Activated CD4-positive, alpha-beta T cell treated with anti-CD3 and anti-CD28 coated beads for 24 hours (primary cell): ENCODE measurements at places on chromosomes 16 and 17.
A peak's percentile ranks its signal among the peaks of the same experiment; 100 is the strongest.

DNA sequence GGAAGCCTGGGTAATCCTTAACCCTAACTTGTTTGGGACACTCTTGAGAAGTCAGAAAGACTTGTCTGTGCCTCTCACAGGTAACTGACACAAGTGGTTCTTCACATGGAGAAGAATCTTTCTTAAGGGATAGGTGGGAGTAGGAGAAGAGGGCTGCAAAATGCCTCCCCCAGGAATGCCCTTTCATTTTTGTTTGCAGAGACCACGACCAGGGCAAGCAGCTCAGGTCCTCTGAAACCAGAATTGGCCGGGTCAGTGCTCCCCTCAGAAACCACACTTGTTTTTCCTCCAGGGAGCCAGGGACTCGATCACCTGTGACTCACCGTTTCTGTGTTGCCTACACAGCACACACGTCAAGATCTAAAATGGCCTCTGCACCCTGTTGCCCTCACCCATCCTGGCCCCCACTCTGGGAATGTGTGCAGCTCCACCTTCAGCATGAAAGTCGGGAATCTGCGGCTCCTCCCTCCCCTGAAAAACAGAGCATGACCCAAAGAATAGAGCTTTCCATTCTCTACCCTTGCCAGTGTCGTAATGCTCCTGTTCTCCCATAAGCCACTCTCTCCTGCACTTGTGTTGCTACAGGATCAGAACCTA is 36.1 kb downstream of the HNF1B start:
- DNase-seq: no peak

- peak; percentile 82 for DNase-seq
Measured at GRCh38 chr17:80252871-80253270, 7.8 kb upstream of the RNF213 start.

DNA sequence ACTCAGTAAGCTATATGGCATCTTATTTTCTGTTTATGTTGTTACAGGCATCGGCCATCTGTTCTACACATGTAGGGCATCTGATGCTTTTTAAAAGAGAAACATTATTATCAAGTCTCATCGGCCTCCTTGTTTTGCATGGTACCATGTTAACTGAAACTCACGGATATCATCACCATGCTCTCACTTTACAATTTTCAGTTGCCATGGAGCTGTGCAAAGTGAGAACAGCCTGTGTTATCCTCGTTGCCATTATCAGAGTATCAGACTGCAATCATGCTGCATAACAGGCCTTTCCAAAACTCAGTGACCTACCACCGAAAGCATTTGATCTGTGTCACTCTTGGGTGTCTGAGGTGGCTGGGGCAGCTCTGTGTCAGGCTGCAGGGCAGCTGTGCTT is 110.3 kb downstream of the C17orf67 start:
- no peak for DNase-seq

GRCh38 chr17:50123649-50124349 is 6.2 kb downstream of the SAMD14 start:
- no peak for DNase-seq

DNA sequence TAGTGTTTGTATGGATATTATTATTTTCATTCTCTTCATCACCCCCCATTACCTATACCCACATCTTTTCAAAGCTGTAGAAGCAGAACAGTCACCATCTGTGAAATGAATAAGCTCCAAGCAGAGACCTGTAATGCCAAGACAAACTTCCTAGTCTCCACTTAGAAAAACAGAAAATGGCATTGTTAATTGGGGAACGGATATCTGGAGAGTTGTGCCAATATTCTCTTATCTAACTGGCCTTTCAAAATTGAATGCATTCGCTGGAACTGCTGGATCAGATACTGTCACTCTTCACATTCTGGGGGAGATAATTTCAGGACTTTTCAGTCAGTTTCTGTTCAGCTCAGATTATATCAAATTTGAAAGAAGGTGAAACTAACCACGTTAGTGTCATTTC is 464.4 kb upstream of the GOT2 start:
- DNase-seq: no peak

GRCh38 chr16:19108409-19109287 is 5.1 kb upstream of the ITPRIPL2 start:
- no peak for DNase-seq

GRCh38 chr16:1871974-1872635 is at the start of gene MEIOB:
Gene MEIOB (minus strand): TSS chr16:1872164. CDS start chr16:1868175, 3,989 bp downstream.
- DNase-seq: peak; percentile 30

DNA sequence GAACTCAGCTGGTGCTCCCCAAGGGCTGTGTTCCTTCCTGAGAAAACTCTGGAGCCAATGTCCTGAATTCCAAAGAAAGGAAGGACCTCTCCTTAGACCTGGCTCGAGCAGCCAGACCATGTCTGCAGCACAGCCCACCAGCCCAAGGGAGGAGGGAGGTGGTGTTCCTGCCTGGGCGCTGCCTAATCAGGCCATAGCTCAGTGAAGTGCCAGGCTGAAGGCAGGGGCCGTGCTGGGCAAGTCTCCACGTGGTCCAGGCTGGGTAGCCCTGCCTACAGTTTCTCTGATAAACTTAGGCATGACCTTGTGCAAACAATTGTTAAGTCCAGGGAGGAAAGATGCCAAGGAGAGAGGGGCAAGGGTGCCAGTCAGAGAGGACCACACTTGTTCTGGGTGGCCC is 76.8 kb downstream of the MPRIP start:
- DNase-seq: no peak

DNA sequence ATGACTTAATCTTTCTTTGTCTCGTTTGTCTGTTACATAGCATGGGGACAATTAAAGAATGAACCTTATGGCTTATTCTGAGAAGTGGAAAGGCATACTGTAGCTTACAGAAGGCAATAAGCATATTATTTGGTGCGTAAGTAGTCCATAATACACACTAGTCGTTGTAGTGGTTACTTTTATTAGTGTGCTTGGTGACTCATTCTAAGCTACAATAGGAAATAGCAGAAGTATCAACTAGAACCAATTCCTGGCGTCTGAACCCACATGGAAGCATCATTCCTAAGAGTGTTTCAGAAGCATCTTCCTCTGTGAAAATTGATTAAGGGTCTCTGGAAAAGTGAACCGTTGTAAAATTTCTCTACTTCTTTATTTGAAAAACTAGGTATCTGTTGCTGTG is 777.8 kb upstream of the EEF2KMT start:
- DNase-seq: no peak

GRCh38 chr17:43832168-43832975 is 574 bp downstream of the MPP3 start:
- peak; percentile 4 for DNase-seq

GRCh38 chr17:41793784-41794539 is 7.5 kb upstream of the JUP start:
- no peak for DNase-seq

- DNase-seq: peak; percentile 40
Measured at GRCh38 chr17:63998050-63998720, at the start of gene PRR29. Gene PRR29 (plus strand): TSS chr17:63998351. CDS start chr17:63998365, 14 bp downstream.
